Activated naive CD8-positive, alpha-beta T cell treated with anti-CD3 and anti-CD28 coated beads, Interleukin-2, amount 10 ng/mL, durations not matched to agents 7 days and 5 days (primary cell): ENCODE measurements at places on chromosomes 4 and X. TPM values are rescaled to one million over a fixed set of nuclear protein-coding genes. Genes with fewer than 3 reads are reported as not detected.

- H3K4me1 ChIP-seq, result peaks cover 37% of the 10 kb centered on the region
- DNase-seq, result peak; percentile 33
- H3K36me3 ChIP-seq, result peaks cover 6% of the 10 kb centered on the region
- H3K4me3 ChIP-seq, result peak overlapping the region; percentile 86
These were observed 773 bp upstream of the VMA21 start for GRCh38 chrX:151396042-151396824.

- H3K36me3 ChIP-seq, result no peaks in the 10 kb centered on the region
- H3K27me3 ChIP-seq, result no peaks in the 10 kb centered on the region
- H3K4me1 ChIP-seq, result no peaks in the 10 kb centered on the region
- H3K4me3 ChIP-seq, result no peak overlapping the region
These were observed 106.2 kb downstream of the SYTL5 start for GRCh38 chrX:38112566-38112965.

DNA sequence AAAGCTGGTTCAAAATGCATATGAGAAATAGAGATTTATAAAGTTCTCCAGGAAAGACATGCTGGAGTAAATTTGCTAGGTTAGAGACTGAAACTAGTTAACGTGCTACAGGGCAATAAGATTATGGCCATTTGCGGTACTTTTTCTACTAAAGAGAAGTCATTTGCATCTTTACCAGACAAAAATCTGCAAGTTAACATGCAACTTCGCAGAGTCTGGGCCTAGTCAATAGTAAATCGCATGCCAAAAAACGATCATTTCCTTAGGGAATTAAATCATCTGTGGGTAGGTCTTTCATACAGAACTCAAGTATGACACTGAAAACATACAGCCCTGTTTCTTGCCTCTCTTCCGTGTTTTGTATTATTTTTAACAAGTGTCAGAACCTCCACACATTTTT lies 32.8 kb upstream of the REST start:
- H3K27ac ChIP-seq, result no peak overlapping the region
- H3K27me3 ChIP-seq, result no peaks in the 10 kb centered on the region
- H3K4me1 ChIP-seq, result peaks cover 9% of the 10 kb centered on the region
- no peaks in the 10 kb centered on the region for H3K36me3 ChIP-seq

DNA sequence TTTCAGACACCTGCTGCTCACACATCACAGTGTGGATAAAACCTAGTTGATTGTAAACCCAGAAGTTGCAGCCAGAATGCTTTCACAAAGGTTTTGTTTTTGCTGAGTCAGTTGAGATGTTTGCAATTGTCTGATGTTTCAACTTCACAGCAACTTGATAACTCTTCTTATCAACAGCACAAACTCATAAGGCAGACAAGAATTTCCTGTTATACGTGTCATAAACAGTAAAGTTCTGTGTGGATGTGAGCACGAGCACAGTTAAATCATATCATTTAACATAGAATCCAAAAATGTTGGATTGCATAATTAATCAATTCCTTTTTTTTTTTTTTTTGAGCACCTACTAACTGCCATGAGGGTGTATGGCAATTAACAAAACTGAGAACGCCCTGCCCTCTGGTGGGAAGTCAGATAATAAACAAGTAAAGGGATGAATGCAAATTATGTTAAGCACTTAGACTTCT lies 512.2 kb downstream of the PDHA2 start:
- H3K36me3 ChIP-seq, result no peaks in the 10 kb centered on the region
- H3K27me3 ChIP-seq, result no peaks in the 10 kb centered on the region
- DNase-seq, result no peak
- peaks cover 3% of the 10 kb centered on the region for H3K4me1 ChIP-seq
- no peak overlapping the region for H3K27ac ChIP-seq

Gene SYP
- 2.6 TPM for total RNA-seq

GRCh38 chr4:173432430-173432829 lies 33.5 kb upstream of the SCRG1 start:
- no peak overlapping the region for H3K27ac ChIP-seq
- peaks cover 7% of the 10 kb centered on the region for H3K36me3 ChIP-seq
- H3K4me1 ChIP-seq, result peaks cover 5% of the 10 kb centered on the region
- no peak overlapping the region for H3K4me3 ChIP-seq

Gene SMIM43
- not detected for total RNA-seq

GRCh38 chrX:133559909-133560308 lies 144.6 kb upstream of the GPC4 start:
- no peak for DNase-seq
- no peaks in the 10 kb centered on the region for H3K4me1 ChIP-seq
- H3K27ac ChIP-seq, result no peak overlapping the region
